ENCODE measurements at places on chromosomes 13 and 19.

GRCh38 chr13:75603038-75603437 is 33.1 kb upstream of the LMO7 start:
- DNase-seq: no peak

DNA sequence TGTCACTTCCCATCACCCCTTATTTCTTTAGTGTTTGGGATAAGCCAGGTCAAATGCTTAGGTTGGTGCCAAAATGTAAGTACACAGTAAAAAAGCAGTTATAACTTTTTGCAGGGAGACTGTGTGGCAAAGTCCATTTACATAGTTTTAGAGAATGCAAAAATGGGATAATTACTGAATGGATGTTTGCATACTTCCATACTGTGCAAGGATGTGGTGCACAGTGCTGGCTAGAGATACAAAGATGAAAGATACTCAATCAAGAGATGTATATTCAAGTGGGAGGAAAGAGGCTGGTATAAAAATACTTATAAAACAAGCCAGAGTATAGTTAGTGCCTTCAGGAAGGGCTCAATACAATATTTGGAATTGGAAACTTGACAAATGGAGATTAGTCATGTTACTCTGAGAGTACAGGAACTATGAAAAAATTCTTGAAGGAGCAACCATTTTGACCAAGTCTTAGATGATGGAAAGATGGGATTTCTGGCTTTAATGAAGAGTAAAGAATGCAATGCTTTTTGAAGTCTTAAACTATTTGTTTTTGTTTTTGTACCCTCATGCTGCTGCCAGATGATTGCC is 8.0 kb downstream of the PDS5B start:
- no peak for DNase-seq

GRCh38 chr19:15974856-15975255 is 26.0 kb downstream of the OR10H4 start:
- DNase-seq: no peak

DNA sequence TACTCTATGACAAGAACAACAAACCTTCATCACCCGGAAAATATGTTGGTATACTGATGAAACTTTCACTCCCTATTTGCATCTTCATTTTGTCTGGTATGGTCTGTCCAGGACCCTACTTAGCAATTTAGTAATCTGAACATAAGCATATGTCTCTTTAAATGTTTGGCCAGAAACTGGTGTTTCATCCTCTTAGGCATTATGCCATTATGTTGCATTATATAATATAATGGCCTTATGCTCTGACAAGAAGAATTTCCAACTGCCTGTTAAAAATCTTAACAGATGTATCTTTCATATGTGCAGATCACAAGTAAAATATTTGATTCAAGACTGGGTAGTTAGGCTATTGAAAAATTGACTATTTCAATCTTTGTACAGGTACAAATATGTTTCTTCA is 610.6 kb upstream of the PRR20A start:
- DNase-seq: no peak

GRCh38 chr13:97464561-97464960 is 30.6 kb downstream of the RAP2A start:
- DNase-seq: no peak

DNA sequence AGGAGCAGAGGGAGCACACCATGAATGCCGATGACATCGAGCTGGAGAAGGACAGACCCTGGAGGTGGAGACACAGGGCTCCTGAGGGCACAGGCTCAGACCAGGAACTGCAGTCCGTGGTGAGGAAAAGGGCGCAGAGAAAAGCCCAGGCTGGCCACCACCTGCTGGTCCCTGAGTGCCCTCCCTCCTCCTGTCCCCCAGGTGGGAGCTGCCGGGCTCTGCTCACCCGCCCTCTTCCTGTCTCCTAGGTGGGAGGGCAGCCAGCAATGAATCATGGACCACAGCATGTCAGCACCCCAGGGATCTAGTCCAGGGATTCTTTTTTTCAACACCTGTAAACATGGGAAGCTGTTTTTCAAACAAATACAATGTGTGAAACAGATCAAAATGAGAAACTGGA is 94.6 kb upstream of the ARHGEF7 start:
- DNase-seq: no peak

- no peak for DNase-seq
These were observed 20.7 kb downstream of the LIG1 start for GRCh38 chr19:48149430-48149829.

- no peak for DNase-seq
These were observed 62.8 kb upstream of the LRCH1 start for GRCh38 chr13:46490129-46490528.

- no peak for DNase-seq
These were observed 915 bp upstream of the GRWD1 start for GRCh38 chr19:48444936-48445200.

GRCh38 chr13:86974251-86974994 is 696.7 kb upstream of the SLITRK5 start:
- no peak for DNase-seq

DNA sequence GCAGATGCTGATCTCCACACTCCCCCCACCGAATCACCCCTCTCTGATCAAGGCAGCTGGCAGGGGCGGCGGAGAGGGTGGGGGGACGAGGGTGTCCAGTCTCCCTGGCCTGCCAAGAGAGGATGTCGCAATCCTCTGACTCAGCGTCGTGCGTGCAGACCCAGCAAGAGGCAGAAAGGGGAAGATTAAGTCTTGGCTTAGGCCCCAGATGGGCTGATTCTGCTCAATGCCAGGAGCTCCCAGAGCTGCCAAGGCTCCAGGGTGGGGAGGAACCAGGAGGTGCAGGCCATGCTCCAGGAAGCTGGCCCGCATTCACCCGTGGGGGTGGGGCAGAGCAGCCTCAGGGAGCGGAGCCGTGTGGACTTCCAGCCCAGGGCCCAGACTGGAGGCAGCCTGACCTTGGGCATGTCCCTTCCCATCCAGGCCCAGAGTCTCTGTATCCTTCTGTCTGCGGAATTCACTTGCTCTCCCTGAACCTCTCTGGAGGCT is 6.6 kb upstream of the BCL3 start:
- peak; percentile 100 for DNase-seq

DNA sequence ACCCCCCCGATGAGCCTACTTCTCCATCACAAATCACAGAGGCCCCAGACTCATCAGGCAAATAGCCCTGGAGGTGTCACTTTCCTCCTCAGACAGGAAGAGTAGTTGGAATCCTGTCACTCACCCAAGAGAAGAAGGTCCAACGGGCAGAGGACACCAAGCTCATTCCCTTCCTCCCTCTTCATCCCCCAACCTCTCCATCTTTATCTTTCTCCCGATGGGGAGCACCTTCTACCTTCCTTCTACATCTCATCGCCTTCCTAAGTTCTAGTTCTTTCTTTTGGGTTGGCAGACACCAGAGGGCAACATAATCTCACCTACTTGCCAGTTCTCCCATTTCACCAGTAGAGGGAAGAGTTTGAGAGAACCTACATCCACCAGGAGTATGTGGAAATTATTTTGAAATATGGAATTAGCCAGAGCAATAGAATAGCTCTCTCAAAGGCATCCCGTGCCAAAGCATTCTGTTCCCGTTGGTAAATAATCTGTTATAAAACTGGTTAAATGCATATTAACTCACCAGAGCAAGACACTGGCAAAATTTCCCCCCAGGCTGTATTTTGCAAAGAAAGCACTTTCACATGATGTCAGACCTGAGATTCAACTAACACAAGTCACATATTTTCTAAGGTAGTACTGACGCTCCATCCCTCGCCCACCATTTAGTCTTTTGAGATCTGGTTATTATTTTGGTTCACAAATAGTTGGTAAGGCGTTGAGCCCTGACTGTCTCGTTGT is 55.0 kb downstream of the ZIC5 start:
- DNase-seq: peak; percentile 81

- no peak for DNase-seq
These were observed 38.9 kb downstream of the DNM2 start for GRCh38 chr19:10756791-10757190.

DNA sequence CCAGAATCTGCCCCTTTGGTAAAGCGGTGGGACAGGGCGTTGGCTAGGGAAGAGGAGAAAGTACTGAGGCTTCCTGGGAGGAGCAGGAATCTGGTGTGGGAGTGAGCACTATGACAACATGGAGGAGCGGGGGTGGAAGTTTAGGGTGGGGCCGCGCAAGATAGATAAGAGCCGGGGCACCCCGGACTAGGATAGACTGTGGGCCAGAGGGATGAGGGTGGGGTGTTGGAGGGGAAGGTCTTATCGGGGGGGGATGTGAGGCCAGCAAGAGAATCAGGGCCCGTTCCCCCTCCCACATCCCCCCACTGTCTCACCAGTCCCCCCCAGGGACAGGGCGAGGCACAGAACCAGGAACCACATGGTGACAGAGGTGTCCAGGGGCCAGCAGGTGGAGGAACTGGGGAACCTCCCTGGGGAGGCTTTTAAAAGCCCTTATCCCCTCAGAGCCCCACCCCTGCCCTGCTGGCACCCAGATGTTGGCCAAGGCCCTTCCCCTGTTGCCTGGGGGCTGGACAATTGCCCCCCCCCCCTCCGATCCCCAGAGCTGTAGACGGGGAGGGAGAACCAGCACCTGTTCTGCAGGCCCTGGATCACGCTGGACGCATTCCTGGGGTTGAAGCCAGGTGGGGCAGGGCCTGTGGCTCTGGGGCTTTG is at the start of gene KLK1:
KLK1 (minus strand) TSS at position 399 of the 654 bp plus-strand sequence; CDS start at position 360, 39 bp downstream.
- no peak for DNase-seq

DNA sequence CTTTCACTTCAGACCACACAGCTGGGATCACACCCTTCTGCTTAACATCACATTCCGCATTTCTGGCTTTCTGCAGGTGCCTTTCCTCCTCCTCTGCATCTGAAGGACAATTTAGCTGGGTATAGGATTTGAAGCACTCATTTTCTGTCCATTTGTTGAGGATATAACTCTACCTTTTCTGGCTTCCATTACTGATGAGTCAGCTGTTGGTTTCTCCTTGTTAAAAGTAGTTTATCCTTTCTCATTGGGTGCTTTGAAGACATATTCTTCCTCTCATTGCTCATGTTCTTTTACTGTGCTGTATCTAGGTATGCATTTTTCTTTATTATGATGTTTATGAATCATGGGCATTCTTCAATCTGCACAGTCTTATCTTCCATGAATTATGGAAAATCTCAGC is 199.3 kb upstream of the SOX1 start:
- DNase-seq: no peak

DNA sequence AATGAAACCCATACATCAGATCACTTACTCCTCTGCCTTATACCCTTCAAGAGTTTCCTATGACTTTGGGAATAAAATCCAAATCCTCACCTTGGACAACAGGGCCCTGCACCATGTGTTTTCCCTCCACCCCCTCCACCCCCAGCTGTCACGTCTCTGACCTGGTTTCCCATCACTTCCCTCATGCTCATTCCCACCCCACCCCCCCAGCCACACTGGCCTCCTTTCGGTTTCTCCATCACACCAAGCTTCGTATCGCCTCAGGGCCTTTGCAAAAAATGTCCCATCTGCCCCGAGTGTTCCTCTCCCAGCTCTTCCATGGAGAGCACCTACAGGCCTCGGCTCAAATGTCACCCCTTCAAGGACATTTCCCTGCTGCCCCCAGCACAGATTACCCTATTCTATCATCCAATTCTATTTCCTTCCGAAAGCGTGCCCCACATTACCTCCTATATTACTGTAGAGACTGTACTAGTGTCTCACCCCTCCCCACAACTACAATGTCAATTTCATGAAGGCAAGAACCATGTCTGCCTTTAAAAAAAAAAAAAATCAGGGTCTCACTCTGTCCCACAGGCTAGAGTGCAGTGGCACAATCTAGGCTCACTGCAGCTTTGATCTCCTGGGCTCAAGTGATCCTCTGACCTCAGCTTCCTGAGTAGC is 16.8 kb upstream of the FFAR2 start:
- DNase-seq: no peak

DNA sequence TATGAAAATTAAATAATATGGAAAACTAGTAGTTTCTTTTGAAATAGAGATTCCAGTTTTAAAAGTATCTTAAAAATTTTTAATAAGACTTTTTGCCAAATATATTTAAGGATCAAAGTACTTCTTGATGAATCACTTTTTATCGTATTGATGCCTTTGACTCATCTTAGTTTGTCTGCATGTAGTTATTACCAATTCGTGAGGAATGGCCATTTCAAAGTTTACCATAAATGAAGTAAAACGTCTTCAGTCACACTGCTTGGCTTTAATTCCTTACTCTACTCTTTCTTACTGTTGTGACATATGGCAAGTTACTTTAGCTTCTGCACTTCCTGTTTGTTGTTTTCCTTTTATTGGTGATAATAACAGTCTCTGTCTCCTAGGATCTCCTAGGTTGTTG is 38.3 kb downstream of the NDFIP2 start:
- peak; percentile 29 for DNase-seq

DNA sequence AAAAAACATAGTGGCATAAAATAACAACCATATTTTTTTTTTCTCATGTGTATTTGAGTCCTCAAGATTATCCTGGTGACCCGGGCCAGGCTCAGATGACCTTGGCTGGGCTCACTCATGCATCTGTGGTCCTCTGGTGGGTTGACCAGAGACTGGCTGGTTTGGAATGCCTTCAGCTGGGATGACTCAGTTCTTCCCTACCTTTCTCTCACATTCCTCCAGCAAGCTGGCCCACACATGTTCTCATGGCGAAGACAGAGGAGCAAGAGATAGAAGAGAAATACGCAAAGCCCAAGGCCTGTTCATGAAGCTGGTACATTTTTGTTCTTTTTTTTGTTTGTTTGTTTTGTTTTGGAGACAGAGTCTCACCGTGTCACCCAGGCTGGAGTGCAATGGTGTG is 14.3 kb upstream of the ZNF541 start:
- DNase-seq: peak; percentile 58

GRCh38 chr13:28558567-28558966 is 63.6 kb upstream of the FLT1 start:
- DNase-seq: no peak

DNA sequence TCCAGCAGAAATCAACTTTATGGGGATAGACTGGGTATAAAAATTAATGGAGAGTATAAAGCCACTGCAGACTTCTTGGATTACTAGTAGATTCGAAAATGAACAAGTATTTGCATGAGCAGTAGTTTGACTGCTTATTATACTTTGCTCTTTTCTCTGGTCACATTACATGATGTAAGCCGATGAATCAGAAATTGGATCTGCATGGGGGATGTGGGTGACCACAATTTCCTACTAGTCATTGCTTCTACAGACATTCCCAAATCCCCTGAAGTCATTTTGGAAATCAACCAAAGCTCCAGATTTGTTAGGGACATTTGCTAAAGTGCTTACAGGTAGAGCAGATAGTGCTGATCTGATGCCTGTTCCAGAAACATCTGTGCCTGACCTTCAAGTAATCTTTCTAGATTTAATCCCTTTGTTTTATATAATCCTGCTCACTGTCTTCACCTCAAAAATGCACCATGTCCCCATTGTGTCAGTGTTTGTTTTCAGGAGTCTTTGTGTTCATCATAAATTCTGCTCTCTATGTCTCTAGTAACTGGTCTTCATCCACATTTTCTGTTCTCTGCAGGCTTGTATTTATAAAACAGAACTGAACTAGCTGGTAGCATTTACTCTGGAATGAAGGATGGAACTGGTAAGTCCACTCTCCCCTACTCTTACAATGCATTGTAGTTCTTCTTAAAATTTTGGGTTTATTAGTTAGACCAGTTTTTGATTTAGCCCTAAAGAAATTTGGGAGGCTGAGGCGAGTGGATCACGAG is 201.5 kb upstream of the CSNK1A1L start:
- peak; percentile 94 for DNase-seq

GRCh38 chr19:43562226-43562697 is 13.1 kb downstream of the XRCC1 start:
- DNase-seq: no peak
